Stimulated activated CD4-positive, alpha-beta T cell treated with anti-CD3 and anti-CD28 coated beads, Interleukin-15, amount 100 ng/mL, for 1 hour (primary cell): ENCODE measurements at places on chromosomes 1 and 21.

DNA sequence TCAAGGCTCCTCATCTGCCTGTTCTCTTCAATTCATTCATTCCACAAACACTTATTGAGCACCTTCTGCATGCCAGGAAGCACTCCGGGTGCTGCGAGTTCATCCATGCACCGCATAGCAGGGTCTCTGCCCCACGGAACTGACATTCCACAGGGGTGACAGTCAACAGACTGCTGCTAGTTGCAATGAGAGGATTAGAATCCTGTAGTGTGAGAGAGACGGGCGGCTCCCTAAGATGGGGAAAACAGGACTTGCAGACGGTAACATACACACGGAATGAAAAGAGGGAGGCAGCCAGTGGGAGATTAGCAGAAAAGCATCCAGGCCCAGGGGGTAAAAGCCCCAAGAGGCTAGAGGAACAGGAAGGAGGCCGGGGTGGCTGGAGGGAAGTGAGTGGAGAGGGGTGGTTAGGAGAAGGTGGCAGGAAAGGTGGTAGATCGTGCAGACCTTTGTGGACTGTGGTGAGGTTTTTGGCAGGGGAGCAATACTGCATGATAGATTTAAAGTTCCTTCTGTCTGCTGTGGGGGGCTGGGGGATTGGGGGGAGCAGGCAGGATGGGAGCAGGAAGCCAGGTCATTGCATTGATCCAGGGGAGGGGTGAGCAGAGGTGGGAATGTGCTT, 6.6 kb downstream of the TNFRSF8 start:
- DNase-seq, result no peak

- no peak for DNase-seq
These were observed 36.6 kb downstream of the BMP8A start for GRCh38 chr1:39528082-39528481.

- no peak for DNase-seq
These were observed 69.4 kb downstream of the PLPP3 start for GRCh38 chr1:56509713-56510641.

DNA sequence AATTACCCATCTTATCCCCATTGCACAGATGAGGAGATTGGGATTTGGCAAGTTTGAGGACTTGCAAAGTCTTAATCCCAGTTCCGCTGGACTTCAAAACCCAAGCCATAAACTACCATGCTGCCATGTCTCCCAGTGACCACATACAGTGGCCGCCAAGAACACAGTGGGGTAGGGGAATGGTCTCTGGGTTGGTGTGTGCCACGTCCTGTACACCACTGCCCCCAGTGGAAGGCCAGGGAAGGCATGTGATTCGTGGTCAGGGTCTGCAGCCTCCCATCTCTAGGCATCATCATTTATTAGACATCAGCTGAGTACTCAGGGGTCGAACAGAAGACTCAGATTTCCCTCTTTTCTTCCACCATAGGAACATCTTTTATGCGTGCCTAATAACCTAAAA, 76.0 kb downstream of the MAN1C1 start:
- DNase-seq, result no peak

GRCh38 chr1:41822866-41823265, 95.9 kb downstream of the HIVEP3 start:
- DNase-seq, result no peak
